ENCODE measurements at places on chromosomes 4 and X.

- no peak for DNase-seq
These were observed 190.5 kb downstream of the SH3BGRL start for GRCh38 chrX:81392396-81392795.

- DNase-seq = no peak
These were observed 76.6 kb downstream of the KLF8 start for GRCh38 chrX:56308726-56309125.

DNA sequence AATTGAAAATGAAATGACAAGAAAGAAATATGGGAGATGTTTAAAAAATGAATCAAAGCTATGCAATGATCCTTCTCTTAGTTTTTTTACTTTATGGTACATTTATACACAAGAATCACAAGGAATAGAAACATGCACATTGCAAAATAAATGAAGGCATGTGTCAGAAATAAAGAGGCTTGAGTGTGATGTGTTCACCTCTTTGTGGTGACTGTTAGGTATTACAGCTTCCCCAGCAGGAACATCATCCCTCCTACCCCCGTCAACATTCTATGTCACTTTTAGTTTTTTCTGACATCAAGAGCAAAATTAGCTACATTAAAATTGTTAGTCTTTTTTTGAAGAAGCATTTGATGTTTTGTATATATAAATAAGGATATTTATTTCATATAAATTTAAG lies 214.8 kb downstream of the SLC4A4 start:
- DNase-seq = no peak

DNA sequence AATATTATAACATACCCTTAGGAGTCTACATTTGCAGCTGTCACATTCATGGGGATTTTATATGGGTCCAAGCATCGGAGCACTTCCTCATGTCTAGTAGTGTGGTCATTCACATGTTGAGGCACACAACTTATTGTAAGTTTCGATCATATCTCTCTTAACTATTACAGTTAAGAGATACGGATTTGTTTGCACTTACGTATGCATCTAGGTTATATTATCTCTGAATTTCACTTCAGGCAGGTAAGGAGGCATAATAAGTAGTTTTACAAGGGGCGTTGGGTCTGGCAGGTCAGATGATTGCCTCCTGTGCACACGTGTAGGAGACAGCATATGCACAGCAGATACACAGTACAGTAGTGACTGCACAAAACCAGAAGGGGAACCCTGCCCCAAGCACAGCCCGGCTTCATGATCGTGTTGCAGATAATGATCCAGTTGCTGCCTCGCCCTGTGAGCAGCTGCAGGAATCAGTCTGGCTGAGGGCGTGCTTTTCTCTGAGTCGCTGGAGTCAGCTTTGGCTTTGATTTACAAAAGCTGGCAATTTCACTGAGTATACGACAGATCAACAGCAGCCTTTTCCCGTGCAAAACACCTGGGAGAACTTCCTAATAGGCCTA lies 302.9 kb upstream of the GATB start:
- no peak for DNase-seq

DNA sequence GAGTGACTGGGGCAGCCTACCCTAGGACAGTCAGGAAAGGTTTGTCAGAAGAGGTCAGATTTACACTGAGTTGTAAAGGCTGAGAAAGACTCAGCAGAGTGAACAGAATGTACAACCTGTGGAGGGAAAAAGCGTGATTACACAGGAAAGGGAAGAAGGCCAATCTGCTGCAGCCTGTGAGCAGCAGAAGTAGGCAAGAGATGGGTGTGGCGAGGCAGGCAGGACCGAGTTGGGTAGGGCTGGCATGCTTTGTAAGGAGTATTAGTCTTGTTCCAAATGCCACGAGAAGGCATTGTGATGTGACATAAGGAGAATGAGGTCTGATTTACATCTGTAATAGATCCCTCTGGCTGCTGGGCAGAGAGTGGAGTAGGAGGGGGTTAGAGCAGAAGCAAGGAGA lies 12.6 kb downstream of the SGMS2 start:
- DNase-seq = no peak
